ENCODE measurements at places on chromosomes 12 and 14. TPM values are rescaled to one million over a fixed set of nuclear protein-coding genes. Genes with fewer than 3 reads are reported as not detected.

IPO8 gene
- total RNA-seq: 63.0 TPM

PAPLN gene
- 4.8 TPM for total RNA-seq

DNA sequence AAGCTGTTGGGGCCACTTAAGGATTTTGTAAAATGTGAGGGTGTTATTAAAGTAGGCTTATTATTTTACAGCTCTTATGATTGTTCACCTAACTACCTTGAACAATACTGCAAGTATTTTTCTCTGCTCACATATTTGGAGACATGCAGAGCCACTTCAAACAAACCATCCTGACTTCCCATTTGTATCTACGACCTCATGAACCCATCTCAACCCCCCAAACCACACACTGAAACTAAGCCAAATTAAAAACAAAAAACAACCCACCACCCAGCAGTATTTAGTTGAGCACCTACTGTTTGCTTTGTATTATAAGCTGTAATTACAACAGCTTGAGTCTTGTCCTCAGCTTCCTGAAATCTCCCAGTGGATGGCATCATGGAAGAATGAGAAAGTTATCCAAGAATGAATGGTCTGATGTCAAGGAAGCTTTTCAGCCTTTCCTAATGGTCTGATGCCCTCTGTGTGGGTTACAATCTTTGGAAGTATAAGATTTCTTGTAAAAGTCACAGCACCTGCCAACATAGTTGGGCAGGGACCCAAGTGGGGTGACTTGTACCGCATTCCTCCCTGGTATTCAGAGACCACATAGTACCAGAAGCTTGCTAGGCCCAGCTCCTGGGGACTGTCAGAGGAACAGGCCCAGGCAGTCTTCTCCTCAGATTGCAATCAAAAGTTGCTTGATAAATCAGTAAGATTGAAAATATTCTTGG is 416.6 kb downstream of the ZFP36L1 start:
- DNase-seq: no peak

DNA sequence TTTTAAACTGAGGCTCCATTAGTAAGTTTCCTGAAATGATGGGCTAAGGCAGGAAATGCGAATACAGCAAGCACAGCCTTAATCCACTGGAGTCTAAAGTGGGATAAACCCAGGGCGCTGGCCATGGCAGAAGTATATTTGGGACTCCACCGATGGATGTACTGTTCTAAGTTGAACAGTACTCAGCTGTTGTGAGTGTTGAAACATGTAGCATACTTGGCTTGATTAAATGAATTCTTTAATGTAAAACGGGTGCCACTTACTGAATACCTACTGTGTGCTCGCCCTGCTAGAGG is 996 bp downstream of the SSPN start:
- no peak for DNase-seq

PLEKHD1 gene
- 0.11 TPM for total RNA-seq

GRCh38 chr14:30608533-30609006 is 13.5 kb upstream of the SCFD1 start:
- DNase-seq: no peak

GRCh38 chr14:65566820-65567522 is 154.4 kb downstream of the FUT8 start:
- DNase-seq: no peak

DNA sequence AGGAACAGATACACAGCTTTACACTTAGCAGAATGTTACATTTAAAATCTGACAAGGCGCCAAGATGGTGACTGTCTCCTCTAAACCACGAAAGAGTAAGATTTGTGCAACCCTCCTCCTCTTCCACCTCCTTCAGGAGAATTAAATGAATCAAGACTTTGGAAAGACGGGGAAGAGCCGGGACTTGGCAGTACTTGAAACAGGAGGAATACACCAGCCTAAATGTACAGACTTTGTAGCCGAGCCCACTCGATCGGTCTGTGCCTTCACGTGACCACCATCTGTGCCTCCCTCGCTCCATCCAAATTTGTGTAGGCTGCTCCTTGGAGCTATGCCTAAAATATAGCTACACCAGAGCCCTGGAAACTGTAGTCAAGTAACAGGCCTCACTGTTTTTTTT is 38.3 kb downstream of the SSPN start:
- peak; percentile 25 for DNase-seq

BEGAIN gene
- total RNA-seq: 3.1 TPM

DNA sequence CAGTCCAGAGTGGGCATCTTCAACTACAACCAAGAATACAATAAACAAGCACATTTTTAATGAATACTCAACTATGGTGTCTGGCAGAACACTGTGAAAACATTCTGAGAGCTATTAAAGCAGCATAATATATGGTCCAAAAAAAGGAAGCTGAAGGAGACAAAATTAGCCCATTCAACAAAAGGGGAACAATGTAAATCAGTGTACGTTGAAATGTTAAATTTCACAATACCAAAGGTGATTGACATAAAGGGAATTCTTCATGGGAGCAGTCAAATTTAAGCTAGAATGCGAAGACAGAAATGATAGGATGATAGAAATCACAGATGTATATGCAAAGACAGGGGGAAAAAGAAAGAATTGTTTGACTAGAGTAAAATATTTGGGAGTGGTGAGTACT is 41.3 kb upstream of the SYCP3 start:
- no peak for DNase-seq

- DNase-seq: no peak
Measured at GRCh38 chr12:130825771-130826150, 13.3 kb downstream of the STX2 start.

DNA sequence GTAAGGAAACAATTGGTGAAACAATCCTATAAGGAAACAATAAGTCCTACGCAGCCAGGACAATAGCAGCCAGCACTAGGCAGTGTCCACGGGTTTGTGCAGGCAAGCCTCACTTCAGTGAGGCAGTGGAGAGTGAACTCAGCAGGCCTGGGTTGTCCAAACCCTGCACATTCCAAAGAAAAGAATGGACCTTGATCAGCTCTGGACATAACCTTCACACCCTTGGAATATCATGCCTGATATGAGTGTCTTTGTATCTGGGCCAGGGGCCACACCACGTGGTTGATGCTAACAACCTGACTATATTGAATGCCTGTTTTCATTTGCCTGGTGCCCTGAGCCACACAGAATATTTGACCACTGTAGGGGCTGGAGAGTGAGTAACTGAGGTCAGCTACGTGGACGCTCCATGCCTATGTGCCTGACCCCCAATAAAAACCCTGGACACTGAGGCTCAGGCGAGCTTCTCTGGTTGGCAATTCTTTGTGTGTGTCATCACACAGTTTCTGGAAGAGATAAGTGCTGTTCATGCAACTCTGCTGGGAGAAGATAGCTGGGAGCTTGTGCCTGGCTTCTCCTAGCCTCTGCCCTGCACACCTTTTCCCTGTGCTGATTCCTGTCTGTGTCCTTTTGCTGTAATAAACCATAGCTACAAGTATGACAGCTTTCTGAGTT is 81.4 kb upstream of the NCOR2 start:
- no peak for DNase-seq

RTN1 gene
- 13.9 TPM for total RNA-seq

- DNase-seq: no peak
Measured at GRCh38 chr12:11497995-11498394, 102.6 kb upstream of the PRB2 start.

DNA sequence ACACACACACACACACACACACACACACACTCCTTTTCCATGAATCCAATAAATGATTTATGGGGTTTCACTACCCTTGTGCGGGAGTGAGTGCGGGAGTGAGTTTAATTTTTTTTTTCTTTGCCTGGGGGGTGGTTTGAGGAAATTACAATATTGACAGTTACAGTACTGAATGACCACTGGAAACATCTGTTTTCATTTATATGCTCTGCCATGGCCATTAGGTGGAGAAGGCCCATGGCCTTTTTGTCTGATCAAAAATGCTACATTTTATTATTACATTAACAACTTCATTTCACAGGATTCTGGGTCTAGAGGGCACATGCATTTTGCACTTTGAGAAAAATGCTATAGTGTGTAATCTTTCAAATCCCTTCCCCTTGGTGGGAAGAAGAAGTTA is 5.9 kb downstream of the TBX3 start:
- DNase-seq: no peak

- no peak for DNase-seq
Measured at GRCh38 chr12:116924558-116925453, 14.1 kb downstream of the FBXW8 start.

DNA sequence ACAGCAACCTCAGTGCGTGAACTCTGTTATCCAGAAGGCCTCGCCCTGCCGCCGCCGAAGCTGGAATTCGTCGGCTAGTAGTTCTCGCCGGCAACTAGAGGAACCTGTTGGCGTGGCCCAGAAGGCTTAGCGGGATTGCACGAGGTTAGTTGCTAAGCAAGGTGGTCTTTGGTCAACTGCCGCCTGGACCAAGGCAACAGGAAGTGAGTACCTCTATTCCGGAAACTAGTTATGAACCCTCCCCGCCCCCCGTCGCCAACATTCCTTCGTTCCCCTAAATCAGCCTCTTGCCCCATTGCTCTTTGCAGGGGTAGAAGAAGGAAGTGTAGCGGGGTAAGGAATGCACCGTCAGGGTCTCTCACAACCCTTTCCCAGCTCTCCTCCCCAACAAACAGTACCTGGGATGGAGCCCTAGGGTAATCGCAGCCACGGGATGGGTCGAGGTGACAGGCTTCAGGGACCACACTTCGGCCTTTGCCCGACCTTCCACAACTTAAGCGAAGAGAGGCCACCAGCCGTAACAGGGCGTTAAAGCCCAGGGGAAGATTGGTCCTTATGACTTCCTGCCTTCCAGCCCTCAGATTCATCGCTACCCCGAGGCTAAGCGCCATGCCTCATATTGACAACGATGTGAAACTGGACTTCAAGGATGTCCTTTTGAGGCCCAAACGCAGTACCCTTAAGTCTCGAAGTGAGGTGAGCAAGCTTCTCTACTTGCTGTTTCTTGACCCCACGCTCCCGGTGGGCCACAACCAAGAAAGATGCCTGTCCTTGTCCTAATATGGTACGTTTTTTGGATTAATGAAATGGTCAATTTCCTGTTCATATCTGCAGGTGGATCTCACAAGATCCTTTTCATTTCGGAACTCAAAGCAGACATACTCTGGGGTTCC is at the start of gene GMPR2:
GMPR2 (plus strand) TSS at position 285 of the 893 bp plus-strand sequence; CDS start at position 610, 325 bp downstream.
- DNase-seq: no peak

TBX5 gene
- total RNA-seq: 6.2 TPM

DNA sequence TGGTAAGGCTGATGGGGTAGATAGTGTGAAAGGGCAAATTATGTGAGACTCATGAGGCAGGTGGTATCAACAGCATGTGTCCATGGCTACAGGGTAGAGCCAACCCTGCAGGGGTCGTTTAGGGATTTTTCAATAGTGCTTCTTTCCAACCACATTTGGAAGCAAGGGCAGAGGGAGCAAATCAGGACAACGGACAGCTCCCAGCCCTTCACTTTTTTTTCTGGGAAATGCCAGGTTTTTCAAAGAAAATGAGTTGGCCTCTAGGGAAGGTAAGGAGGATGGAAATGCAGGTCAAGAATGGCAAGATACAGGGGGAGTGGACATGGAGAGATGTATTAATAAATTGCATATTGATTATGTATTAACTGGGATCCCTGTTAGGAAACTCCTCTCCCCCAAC is 4.9 kb upstream of the CMA1 start:
- no peak for DNase-seq

IL22 gene
- not detected for total RNA-seq

TAS2R43 gene
- 23.7 TPM for total RNA-seq

IQSEC3 gene
- 1.5 TPM for total RNA-seq

COPS7A gene
- total RNA-seq: 35.6 TPM

- DNase-seq: no peak
Measured at GRCh38 chr12:12474471-12474928, 88.2 kb downstream of the DUSP16 start.

- DNase-seq: no peak
Measured at GRCh38 chr12:47722941-47723631, 2.2 kb downstream of the ENDOU start.

INHBE gene
- not detected for total RNA-seq

PRH2 gene
- not detected for total RNA-seq

GRCh38 chr12:121175383-121176119 is 34.4 kb upstream of the P2RX4 start:
- no peak for DNase-seq

STAC3 gene
- total RNA-seq: 13.5 TPM

KRT83 gene
- total RNA-seq: not detected

RND1 gene
- 0.53 TPM for total RNA-seq

AMDHD1 gene
- 0.16 TPM for total RNA-seq

- no peak for DNase-seq
Measured at GRCh38 chr14:103260629-103261124, 73.4 kb upstream of the EIF5 start.

DNA sequence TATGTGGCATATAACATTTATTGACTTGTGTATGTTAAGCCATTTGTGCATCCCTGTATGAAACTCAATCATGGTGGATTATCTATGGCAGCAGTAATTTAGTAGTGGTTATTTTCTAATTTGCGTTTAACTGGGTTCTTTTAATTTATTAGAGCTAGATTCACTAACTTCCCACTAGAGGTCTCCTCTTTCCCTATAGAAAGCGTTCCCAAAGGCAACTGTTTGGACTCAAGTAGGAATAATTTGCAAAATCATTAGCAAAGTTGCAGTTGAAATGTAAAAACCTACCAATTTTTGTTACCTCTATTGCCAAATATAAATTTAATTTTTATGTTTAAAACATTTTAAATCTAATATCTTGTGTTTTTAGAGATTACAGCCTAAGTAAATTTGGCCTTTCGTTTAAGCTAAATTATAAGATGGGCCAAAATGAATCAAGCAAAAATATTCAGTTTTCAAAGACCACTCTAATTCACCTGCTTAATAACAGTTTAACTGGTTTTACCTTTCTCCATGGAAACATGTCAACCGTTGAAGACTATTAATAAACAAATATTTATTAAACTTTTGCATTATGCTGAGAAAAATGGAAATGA is 6.0 kb downstream of the DMAC2L start:
- DNase-seq: no peak

DNA sequence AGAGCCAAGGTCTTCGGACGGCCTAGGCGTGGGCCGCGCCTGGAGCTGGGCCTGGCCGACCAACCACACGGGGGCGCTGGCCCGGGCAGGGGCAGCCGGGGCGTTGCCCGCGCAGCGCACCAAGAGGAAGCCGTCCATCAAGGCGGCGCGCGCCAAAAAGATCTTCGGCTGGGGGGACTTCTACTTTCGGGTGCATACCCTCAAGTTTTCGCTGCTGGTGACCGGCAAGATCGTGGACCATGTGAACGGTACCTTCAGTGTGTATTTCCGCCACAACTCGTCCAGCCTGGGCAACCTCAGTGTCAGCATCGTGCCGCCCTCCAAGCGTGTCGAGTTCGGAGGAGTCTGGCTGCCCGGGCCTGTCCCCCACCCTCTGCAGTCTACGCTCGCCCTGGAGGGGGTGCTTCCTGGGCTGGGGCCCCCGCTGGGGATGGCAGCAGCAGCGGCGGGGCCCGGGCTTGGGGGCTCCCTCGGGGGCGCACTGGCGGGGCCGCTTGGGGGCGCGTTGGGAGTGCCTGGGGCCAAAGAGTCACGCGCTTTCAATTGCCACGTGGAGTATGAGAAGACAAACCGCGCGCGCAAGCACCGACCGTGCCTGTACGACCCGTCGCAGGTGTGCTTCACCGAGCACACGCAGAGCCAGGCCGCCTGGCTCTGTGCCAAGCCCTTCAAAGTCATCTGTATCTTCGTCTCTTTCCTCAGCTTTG is 4.4 kb upstream of the SHMT2 start:
- DNase-seq: no peak

KRT6C gene
- not detected for total RNA-seq

Data from urinary bladder (tissue), 4 donors.